NCI-H1694 treated with DMSO at 0.1 percent for 48 hours (cell line): ENCODE measurements at places on chromosomes 13 and 19.

DNA sequence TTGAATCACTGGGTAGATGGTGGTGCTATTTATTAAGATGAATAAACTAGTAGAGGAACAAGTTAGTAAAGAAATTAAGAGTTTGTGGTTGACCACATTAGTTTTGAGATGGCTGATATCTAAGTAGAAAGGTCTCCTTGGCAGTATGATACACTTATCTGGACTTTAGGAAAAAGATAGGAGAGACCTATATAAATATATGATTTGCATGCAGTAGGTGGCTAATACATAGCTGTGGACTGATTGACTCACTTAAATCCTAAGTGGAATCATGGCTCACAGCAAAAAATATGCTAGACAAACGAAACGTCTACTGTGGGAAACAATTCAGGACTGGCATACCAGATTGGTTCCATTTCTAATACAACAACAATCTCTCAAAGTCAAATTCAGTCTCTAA lies 92.0 kb downstream of the CAB39L start:
- DNase-seq: no peak

- DNase-seq: peak; percentile 64
Observed at GRCh38 chr13:50080203-50080910, 65.1 kb downstream of the KCNRG start.

DNA sequence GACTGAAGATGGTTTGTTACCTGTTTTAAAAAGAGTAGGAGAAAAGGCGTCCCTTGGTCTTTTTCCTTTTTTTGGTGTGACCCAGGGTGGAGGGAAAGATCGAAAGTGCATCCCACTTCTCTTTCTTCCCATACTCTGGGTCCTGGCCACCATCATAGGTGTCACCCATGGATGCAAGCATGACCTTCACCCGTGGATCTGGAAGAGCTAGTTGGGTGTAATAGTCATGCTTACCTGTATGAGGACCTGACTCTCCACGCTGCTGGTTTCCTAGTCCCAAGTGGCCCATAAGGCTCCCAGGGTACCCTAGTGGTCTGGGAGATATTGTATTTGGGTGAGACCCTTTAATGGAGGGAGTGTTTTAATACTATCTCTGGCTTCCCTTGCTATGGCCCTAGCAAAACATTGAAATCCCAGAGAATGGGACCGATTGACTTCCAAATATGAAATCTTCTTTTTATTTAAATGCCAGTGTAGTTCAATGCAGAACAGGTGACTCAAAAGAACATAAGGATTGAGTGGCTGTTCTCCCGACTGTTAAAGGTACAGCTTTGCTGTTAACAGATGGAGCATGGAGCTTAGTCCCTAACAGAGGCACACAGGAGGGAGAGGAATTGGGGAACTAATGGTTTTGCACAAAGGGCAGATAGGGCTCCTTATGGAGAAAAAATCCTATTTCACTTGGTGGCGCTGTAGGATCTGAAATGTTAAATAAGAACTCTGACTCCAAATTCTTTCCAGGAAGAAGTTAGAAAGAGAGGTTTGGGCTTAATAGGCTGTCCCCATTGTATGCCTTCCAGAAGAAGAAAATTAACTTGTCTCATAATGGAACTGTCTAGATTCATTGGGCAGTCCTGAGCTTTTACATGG lies 7.0 kb upstream of the ZNF550 start:
- DNase-seq: no peak

GRCh38 chr13:59677966-59678814 lies 485.5 kb downstream of the DIAPH3 start:
- peak; percentile 85 for DNase-seq

DNA sequence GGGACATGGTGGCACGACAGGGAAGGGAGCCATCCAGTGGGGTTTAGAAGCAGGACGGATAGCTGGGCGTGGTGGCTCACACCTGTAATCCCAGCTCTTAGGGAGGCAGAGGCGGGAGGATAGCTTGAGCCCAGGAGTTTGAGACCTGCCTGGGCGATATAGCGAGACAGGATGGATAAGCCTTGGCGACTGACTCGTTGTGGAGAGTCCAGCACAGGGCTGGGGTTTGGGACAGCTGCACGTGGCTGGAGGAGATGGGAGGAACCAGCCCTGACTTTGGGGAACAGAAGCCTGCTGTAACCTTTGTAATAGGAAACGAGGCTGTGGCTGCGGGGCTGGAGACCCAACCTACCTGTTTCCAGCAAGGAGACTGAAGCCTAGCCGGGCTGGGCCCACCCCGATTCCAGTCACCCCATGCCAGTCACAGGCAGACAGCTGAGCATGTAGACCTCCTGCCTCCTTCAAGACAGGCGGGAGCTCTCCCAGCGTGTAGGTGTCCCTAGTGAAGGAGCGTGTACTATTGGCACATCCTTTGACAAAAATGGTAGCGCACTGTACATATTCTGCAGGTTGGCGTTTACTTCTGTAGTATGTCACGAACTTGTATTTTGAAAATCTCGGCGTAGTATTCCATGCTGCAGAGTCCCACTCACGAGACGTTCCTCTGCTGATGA lies 8.0 kb downstream of the LENG1 start:
- no peak for DNase-seq

DNA sequence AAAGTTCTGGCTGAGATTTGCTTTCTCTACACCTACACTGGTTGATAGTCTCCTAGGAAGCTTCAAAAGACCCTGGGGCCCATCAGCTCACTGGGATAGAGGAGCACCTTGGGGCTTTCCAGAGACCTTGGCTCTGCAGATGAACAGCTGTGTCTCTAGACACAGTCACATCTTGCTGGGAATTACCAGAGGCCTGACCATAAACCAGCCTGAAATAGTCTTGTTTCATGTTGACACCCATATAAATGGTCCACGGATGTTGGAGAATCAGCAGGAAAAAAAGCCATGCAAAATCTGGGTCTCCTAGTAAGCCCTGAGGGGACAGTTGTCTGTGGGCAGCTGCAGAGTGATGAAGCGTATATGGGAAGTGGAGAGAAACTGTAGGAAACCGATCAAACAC lies 207.6 kb downstream of the DNAJC15 start:
- no peak for DNase-seq

GRCh38 chr13:34201050-34201913 lies 383.3 kb downstream of the RFC3 start:
- DNase-seq: no peak

GRCh38 chr13:75316427-75316826 lies 165.5 kb downstream of the TBC1D4 start:
- DNase-seq: no peak
